Activated CD4-positive, alpha-beta T cell treated with anti-CD3 and anti-CD28 coated beads for 1 hour (primary cell): ENCODE measurements at places on chromosomes 12 and 14.

DNA sequence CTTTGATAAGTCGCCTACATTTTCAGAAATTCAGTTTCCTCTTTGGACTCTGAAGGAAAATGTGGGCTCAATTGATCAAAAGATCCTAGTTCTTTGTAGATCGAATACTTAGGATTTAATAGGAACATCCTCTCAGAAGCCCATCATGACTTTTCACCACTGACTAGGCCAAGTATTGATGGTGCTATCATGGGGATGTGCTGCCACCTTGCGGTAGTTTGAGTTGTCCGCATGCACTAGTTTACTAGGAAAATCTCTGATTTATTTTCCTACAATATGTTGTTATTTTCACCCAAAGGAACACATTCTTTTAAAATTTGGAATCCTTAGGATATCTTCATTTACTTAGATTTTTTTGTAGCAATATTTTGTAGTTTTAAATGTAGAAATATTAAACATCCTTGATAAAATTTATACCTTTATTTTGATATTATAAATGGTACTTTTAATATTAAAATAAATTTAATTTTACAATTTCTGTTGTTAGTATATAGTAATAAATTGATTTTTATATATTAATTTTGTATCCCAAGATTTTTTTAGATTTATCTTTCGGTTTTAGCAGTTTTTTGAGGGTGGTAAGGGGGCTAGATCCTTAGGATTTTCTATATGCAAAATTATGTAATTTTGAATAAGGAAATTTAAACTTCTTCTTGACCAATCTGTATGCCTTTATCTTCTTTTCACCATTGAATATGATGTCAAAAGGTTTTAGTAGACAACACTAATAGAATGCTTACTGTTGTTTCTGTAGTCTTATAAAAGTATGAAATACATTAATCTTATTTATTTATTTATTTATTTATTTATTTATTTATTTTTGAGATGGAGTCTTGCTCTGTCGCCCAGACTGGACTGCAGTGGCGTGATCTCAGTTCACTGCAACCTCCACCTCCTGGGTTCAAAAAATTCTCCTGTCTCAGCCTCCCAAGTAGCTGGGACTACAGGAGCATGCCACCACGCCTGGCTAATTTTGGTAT lies 52.9 kb upstream of the OR9K2 start:
- peak; percentile 70 for DNase-seq

GRCh38 chr14:105061428-105062047 lies 3.7 kb downstream of the GPR132 start:
- DNase-seq: no peak

DNA sequence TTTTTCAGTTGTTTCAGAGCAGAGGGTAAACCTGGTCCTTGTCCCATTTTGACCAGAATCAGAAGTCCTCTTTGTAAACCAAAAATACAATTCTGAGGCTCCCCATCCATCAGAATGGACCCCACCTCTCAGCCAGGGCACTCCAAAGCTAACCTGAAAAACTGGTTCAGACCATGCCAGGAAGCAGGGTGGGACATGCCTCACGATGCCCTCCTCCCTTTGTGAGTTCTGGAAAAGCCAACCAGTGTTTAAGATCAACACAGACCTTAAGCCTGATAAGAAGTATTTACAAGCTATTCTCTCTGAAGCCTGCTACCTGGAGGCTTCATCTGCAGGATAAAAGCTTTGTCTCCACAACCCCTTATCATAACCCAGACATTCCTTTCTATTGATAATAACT lies 35.4 kb downstream of the TNFAIP2 start:
- DNase-seq: no peak

DNA sequence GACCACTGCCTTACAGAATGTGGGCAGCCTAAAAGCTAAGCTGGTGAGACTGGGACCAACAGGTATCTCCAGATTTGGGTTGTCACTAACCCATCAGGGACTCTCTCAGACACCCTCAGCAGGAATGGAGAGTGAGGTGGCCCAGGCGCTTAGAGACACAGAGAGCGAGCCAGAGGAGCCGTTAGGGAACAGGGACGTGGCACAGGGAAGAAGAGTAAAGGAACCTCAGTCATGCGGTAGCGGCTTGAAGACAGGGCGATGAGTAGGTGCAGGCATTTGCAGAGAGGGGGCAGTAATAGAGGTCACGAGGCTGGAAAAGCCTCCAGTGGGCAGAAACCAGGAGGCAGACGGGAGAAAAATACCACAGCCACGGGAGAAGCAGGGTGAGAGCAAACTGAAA lies 158.0 kb upstream of the CCND2 start:
- DNase-seq: no peak

DNA sequence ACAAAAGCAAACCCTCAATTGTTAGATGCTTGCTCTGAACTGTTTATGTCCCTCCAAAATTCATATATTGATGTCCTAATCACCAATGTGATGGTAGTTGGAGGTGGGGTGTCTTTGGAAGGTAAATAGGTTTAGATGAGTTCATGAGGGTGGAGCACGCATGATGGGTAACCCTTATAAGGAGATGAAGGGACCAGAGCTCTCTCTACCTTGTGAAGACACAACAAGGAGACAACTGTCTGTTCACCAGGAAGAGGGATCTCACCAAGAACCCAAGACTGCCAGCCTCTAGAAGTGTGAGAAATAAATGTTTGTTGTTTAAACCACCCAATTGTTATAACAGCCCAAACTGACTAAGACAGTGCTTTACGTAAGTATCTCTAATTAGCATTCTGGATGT lies 27.0 kb downstream of the DHRS2 start:
- no peak for DNase-seq

GRCh38 chr14:77457115-77457521 lies 283 bp downstream of the VIPAS39 start:
- DNase-seq: no peak

DNA sequence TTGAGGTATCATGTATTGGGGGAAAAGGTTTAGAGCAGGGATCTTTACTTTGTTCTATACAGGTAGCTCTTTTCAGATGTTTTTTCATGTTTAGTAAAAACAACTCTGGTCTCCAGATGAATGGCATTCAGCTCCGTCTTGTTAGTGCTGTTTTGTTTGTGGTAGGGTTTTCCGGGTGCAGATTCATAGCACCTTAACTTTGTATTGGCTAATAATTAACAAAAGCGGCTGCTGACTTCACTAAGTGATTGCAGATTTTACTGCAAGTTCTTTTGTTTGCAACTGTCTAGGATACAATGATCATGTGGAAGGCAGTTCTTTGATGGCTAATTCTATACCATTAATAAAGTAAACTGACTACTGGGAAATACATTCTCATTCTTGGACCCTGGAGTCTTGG lies 32.2 kb upstream of the BHLHE41 start:
- no peak for DNase-seq

- DNase-seq: no peak
Observed at GRCh38 chr14:55190906-55191202, 531 bp downstream of the DLGAP5 start.

GRCh38 chr12:112188130-112188830 lies 62.9 kb downstream of the TRAFD1 start:
- DNase-seq: no peak

DNA sequence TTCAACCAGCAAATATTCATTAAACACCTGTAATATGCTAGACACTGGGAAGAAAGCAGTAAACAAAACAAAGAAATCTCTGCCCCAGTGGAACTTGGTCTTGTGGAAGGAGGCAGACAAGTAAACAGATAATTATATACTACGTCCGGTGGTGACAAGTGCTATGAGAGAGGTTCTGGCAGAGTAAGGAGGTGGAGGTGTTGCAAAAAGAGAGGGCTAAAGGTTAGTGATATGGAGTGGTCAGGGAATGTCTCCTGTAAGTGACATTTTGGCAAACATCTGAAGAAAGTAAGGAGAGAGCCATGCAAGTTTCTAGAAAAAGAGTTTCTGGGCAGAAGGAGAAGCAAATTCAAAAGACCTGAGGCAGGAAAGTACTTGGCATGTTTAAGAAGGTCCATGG lies 73.4 kb downstream of the RIC8B start:
- no peak for DNase-seq

- no peak for DNase-seq
Observed at GRCh38 chr12:90943255-90943654, 11.7 kb downstream of the CCER1 start.

- DNase-seq: no peak
Observed at GRCh38 chr12:27009881-27010301, 4.3 kb downstream of the TM7SF3 start.

- DNase-seq: no peak
Observed at GRCh38 chr12:112850383-112850782, 56.4 kb upstream of the OAS1 start.

DNA sequence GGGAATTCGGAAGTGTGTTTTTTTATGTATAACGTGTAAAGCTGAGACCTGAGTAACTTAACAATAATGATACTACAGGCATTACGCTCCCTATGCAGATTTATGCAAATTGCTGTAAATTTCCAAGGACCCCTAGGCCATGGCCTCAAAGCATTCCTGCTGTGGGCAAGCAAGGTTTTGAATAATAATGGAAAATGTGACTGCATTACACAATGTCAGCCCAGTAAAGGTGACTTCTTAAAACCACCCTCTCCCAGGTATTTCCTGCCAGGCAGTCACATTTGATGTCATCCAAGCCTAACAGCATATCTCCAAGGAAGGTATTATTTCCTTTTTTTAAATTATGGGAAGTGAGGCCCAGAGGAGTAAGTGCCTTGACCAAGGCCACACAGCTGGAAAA lies 621.0 kb downstream of the BCL11B start:
- no peak for DNase-seq

DNA sequence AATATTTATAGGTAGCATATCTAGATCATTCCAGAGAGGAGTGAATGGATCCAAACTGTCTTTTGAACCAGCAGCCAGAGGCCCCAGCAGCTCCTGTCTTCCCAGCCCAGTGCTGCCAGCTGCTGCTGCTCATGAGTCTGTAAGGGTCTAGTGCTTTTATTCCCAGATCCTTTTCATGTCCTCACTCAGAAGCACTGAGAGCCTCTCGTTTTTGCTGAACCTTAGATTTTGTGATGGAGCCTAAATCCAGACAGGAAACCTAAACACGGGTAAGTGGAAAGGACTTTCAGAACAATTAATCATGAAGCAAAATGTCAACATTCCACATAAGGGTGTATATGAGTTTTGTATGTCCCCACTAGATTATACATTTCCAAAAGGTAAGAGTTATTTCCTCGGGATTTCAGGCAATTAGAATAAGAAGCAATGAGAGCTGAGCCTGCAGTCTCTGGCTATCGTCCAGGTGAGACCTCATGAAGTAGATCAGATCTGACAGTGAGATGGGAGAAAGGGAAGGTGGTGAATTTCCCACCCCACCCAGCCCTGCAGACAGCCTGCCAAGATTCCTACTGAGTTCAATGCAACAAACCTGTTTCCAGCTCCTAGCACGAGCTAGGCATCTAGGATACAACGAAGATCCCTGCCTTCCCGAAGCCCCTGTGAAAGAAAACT lies 84.4 kb downstream of the NINJ2 start:
- DNase-seq: no peak

GRCh38 chr12:31298922-31299321 lies 27.0 kb downstream of the SINHCAF start:
- no peak for DNase-seq

DNA sequence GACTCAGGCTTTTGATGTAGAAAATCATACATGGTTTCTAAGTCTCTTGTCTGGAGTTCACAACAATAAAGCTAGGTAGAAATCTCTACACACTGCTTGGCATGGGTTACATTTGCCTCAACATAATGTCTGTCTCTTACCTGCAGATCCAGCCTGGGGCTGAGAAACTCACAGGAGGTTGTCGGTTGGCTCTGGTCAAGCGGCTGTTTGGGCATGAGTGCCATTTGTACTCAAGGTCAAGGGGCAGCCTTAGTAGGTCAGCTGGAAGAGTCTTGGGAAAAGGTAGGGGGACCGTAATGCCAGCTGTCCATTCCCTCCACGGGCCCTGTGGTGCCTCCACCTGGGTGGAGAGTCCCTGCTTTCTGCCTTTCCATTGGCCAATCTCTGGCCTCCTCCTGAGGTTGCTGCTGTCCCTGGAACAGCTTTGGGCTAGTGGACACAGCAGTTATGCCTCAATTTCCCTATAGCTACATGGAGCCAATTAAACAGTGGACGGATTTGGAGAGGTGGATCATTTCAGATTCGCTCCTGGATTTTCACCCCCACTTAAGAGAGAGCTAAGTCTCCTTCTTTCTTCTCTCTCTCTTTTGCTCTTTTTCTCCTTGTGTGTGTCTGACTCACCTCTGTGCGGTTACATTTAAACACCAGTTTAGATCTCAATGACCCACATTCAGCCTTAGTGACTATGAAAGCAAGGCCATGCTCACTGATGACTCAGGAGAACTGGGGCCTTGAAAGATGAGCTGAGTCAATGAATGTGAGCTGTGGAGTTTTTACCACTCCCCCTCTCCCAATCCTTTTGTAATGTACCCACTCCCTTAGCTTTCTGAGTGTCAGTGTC lies 132.8 kb upstream of the HIF1A start:
- DNase-seq: no peak

DNA sequence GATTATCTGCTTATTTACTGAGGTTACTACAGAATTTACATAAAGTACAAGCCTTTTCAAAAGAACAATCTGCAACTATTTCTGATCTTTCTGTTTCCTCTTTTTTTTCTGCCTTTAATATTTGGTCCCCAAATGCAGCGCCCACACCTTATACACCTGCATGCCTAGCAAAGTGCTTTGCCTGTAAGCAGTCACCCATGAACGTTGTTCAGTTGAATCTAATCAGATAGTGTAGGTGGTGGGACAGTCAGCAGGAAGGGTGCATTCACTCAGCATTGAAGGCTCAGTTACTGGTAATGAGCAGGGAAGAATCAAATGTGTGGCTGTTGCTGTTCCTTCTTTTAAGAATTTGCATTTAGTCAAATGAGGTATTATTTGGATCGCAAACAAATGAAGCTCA lies 108.4 kb downstream of the GPR135 start:
- no peak for DNase-seq

DNA sequence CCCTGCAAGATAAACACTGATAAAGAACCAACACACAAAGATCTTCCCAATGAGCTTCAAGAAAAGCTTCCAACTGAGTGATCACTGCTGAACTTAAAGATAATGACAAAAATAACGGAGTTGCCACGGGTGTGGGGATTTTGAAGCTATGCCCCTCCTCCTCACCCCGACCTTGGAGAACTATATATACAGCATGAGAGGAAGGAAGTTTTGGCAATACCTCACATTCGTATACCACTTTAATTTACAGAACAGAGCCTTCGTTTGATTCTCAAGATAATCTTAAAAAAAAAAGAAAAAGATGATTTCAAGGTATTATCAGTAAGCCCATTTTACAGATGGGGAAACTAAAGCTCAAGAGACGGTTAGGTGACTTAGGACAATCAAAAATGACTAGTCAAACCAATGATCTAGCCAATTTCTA lies 715 bp downstream of the NEK9 start:
- DNase-seq: no peak

DNA sequence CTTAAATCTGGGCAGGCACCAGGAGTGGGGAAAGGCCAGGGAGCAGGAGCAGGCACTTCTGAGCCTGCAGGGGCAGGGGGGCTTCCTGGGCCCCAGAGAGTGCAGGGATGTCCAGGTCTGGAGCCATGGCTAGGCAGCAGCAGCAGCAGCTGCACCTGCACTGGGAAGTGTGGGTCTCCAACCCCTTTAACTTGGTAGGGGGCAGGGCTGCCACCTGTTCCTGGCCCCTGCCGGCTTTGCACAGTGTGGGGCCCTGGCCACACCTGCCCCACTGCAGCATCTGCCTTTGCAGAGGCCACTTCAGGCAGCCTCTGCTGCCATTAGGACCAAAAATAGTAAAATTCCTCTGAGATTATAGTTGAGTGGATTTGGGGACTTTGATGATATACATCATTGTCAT lies 138.5 kb downstream of the SLC16A7 start:
- DNase-seq: no peak
